ENCODE measurements at places on chromosomes 5 and 9.

DNA sequence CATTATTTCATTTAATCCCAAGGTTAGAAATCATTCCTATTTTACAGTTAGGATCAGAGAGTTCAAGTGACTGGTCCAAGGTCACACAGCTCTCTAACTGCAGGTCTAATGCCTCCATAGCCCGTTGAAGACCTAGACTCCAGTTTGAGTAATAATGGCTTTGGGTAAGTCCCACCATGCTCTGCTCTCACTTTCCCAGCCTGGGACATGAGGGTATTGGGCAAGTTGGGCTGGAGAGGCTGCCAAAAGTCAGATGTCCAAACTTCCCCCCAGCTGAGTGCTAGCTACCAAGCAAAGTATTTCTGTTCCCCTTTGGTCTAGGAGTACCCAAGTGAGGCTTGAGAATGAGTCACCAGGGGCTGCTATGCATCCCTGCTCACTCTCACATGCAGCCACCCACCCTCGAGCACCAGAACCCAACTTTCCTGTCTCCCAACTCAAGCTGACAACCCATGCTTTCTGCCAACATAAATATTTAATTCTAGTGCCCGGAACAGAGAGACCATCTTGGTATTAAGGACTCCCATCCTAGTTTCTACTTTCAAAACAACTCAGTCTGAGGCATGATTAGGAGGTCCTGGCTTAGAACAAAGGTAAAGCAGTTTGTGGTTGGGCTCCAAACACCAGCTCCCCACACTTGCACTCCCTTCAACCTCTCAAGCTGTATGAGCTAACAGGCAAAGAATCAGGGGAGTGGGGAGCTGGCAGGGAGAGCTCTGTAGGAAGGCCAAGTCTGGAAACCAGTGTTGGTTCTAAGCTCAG, 236.5 kb upstream of the TRIM32 start:
- DNase-seq: no peak

- no peak for DNase-seq
Measured at GRCh38 chr5:136674178-136674577, 308.8 kb upstream of the TRPC7 start.

DNA sequence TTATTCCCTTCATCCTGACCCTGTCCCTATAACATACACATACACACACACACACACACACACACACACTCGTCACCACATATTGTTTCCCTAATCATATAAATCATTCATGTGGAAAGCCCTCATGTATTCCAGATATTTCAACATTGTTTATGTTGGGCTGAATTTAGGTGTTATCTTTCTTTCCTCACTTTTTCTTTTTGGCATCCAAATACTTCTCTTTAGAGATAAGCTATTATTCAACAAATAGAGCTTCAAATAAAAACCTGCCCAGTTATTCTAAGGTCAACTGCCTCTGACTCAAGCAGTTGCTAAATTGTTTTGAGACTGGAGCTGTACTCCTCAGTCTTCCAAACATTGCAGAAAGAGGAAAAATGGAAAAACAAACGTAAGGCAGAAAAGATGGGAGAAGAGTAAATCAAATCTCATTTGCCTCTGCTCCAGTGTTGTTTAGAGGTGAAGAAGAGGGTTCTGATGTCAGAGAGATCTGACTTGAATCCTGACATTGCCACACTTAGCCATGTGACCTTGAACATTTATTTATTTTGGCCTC, 215.7 kb downstream of the GAS1 start:
- DNase-seq: no peak

DNA sequence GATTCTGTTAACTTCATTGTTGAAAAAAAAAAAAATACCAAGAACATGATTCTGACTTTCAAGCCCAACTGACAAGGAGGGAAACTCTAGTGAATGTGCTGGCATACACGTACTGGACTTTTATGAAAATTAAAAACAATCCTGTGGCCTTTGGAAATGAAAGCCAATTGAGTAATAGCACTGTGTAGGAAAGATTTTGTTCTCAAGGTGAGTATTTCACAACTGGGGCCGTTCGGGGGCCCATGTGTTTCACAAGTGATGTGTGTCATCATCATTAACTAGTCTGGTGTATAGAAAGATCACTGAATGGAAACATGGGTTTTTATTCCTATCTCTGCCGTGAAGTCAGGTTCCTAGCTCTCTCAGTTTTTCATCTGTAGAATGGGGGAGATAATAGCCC, 605.0 kb upstream of the CLINT1 start:
- DNase-seq: no peak

DNA sequence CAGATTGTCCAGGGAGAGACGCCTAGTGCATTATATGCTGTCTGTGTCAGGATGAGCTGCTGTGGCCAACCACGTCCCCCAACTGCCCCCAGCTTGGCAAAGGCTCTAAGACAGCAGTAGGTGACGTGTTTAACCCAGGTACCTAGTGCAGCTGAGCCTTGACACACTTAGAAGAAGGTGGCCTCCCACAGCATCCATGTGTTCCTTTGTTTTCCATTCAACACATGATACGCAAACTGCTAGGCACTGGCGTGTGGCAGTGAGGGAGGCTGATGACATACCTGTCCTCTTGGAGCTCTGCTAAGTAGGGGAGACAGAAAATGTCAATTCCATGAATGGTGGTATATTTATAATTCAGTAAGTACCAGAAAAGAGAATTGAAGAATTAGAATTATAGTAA, 291.7 kb downstream of the NR3C1 start:
- DNase-seq: no peak

DNA sequence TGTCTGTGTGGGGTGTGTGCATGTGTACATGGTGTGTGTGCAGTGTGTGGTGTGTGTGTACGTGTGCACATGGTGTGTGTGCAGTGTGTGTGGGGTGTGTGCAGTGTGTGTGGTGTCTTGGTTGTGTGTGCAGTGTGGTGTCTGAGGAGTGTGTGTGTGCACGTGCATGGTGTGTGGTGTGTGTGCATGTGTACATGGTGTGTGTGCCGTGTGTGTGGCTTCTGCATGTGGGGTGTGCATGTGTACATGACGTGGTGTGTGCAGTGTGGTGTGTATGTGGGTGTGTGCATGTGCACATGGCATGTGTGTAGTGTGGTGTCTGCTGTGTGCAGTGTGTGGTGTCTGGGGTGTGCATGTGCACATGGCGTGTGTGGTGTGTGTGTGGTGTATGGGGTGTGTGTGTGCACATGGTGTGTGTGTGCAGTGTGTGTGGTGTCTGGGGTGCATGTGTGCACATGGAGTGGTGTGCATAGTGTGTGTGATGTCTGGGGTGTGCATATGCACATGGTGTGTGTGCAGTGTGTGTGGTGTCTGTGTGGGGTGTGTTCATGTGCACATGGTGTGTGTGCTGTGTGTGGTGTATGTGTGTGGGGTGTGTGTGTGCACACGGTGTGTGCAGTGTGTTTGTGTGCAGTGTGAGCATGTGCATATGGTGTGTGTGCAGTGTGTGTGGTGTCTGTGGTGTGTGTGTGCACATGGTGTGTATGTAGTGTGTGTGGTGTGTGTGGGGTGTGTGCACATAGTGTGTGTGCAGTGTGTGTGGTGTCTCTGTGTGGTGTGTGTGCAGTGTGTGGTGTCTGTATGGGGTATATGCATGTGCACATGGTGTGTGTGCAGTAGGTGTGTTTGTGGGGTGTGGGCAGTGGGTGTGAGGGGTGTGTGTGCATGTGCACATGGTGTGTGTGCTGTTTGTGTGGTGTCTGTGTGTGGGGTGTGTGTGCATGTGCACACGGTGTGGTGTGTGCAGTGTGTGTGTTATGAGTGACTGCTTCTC, 40.6 kb upstream of the ZNG1F start:
- DNase-seq: no peak

GRCh38 chr5:60340326-60340725, 359.6 kb downstream of the DEPDC1B start:
- DNase-seq: no peak

DNA sequence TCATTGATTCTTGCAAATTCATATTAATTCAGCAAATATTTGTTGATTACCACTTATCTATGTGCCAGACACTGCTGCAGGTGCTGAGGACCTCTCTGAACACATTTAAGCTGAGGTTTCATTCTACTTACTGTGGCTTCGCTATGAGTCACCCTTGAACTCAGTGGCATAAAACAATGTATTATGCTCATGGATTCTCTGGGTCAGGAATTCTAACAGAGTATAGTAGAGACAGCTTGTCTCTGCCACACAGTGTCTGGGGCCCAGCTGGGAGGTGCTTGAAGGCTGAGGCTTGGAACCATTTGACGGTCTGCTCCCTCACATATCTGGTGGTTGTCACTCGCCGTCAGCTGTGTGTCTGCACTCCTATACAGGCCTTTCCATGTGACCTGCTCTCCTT, 124.3 kb upstream of the NR3C1 start:
- DNase-seq: no peak
